Activated CD4-positive, alpha-beta T cell treated with anti-CD3 and anti-CD28 coated beads for 4 hours (primary cell): ENCODE measurements at places on chromosomes 5 and 9.

- no peak for DNase-seq
Measured at GRCh38 chr5:96148376-96148775, 186.7 kb upstream of the ELL2 start.

DNA sequence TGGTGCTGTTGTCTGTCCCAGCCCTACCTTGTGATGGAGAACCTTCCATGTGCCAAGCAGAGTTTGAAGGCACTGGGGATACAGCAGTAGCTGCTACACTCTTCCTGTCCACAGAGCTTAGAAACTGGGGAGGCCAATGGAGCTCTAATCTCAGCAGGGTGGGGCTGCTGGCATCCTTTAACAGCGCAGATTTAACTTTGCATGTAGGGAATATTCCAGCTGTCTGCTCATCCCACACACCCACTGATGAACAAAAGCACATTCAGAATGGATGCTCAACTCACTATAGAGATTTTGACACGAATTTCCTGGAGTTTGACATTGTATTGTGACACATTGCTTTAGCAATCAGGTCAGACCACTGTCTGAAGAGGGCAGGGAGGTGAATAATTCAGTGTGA is 49.0 kb downstream of the TMEM215 start:
- no peak for DNase-seq

GRCh38 chr5:3377831-3378230 is 217.8 kb upstream of the IRX1 start:
- no peak for DNase-seq

DNA sequence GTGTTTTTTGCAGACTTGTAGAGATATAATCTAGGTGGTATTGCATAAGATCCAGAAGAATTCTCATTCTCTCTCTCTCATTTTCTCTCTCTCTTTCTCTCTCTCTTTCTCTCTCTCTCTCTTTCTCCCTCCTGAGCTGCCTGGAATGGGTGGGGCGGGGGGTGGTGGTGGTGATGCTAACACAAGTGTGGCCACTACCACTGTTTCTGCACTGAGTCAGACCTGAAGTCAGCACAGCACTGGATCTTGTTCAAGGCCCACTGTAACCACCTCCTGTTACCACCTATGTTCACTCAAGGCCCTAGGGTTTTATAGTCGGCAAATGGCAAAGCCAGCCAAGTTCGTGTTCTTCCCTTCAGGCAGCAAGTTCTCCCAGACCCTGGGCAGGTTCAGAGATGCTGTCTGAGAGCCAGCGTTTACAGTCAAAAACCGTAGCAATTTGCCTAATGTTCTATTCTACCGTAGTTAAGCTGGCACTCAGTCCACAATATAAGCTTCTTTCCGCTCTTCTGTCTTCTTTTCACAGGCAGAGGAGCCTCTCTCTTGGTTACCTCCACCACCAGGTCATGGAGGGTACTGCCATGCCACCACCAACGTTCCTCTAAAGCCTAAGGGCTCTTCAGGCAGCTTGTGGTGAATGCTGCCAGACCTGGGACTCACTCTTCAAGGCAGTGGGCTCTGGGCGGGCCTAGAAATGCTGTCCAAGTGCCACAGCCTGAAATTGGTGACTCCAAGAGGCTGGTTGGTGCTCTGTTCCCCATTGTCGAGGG is 235.7 kb upstream of the PRR16 start:
- DNase-seq = no peak

DNA sequence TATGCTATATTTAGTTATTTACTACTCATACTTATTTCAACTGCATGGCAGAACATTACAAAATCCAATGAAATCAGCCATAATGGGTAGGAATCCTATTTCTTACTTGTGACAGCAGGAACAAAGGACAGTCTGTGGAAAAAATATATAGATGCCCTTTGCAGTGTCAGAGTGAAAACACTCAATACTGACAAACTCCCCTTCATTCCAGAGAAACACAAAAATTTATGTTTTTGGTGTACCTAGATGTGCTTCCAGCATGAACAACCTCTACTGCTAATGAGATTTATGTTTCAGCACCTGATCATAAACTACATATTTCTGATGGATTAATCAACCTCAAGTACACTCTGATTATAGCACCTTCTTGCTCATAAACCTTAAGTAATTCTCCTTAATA is 132.4 kb downstream of the CDH10 start:
- DNase-seq = no peak

DNA sequence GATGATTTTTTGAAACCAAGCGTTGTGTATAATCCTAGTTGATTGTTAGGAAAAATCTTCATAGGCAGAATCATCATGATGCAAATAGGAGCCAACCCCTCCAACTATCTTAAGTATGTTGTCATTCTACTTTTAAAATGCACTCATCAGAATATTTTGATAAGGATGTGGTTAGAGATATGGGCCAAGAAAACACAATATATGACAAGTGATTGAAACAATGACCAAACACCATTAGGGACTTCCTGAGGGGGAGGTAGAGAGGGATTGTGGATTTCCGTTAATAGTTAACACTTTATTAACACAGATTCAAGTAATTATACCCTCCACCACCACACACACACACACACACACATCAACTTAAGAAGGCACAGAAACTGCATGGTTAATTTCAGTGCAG is 143.3 kb downstream of the ARSB start:
- DNase-seq = no peak

DNA sequence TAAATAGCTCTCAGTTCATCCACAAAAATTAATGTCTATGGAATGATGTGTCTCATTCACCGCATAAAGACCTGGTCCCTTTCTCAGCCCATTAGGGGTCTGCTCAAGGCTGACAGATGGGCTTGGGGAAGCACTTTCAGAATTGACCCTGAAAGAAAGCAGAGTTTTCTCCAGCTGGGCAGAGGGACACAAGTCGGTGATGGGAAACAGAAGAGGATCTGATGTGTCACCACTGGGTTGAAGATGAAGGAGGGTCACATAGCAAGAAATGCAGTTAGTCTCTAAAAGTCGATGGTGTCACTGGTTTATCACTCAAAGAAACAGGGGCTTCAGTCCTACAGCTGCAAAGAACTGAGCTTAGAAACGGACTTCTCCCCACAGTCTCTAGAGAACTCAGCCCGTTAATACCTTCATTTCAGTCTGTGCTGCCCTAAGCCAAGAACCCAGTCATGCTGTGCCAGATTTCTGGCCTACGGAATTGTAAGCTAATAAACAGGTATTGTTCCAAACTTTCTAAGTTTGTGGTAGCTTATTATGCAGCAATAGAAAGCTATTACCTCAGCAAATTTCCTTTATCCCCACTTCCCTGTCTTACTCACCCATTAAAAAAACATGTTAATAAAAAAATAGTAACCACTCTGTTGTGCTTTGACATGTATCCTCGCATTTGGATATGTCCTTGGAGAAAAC is 64.6 kb downstream of the ADAMTS12 start:
- DNase-seq = no peak

DNA sequence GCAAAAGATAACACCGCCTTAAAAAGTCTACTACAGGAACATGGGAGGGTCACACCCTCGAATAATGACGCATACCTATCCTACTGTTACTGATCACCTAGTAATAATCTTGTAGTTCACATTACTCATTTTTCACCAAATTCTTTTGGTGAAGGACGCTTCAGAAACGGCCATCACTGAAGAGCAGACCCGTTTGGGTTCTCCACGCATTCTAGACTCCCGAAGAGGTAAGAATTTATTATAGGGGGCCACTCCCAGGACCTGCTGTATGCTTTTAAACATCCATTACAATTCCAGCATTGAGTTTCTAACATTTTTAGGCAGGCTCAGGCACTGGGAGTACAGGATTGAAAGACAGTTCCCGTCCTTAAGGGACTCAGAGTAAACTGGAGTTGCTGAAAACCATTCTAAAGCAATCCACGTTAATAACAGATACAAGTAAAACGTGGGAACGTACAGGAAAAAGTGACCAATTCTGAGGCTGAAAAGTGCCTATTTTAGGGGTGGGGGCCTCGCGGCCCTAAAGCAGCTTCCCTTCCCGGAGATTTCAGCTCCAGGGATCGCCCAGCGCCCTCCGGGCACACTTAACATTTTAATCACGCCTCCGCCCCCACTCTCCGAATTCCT is at the start of gene FER:
TSS of gene FER (plus strand) at position 124 of the 627 bp plus-strand sequence. CDS start 50,286 bp downstream, outside the sequence.
- DNase-seq = peak; percentile 46

DNA sequence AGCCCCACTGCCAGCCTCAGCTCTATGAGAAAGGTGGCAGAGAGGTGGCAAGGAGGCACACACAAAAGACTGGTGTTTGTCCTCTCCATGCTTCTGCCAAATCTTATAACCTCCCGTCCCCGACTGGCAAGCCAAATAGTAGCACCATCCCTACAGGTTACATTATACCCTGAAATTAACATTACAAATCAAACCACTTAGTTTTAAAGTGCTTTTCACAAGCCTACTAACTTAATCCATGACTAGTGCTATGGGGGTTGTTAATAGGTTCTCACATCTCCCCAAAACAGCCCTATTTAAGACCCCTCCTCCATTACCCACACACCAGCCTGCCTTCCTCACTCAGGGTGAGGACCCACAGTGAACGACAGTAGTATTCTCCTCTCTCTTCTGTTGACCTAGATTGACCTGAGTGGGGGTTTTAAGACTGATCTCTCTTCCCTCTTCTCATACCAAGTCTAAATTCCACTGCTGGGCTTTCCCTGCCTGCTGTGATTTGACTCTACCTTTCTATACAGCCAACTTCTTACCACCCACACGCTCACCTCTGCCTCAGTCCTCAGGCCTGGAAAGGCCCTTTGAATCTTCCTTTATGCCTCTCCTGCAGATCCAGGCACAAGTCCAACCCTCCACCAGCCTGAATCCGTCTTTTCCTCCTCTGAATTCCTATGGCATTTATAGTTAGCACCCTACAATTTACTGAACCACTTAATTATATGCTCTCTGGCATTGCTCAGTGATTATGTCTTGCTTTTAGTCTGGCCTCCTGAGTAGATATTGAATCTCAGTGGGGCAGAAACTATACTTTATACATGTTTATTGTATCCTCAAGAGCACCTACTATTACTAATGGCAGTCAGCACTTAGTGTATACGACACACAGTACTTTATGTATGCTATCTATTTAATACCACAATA is 116.1 kb downstream of the TMEM174 start:
- no peak for DNase-seq

GRCh38 chr5:159645179-159645846 is 271.0 kb upstream of the ADRA1B start:
- no peak for DNase-seq

GRCh38 chr5:55104946-55105701 is 2.7 kb downstream of the GZMA start:
- DNase-seq = no peak

DNA sequence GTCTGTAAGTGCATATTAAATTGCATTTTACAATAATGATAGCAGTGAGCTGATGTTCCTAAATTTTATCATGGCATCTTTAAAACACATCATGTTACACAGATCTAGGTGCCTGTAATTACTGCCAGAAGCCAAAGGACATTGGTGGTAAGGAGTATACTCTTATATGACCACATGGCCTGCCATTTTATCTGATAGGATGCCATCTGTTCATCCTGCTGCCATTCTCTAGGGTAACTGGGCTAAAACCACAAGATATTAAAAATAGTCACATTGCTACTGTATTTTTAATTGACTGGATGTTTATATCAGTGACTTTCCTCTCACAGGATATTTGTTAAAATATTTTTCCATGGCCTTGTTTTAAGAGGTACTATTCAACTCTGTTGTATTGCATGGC is 53.1 kb downstream of the HCN1 start:
- DNase-seq = no peak

GRCh38 chr5:23763170-23763569 is 255.8 kb downstream of the PRDM9 start:
- DNase-seq = no peak

DNA sequence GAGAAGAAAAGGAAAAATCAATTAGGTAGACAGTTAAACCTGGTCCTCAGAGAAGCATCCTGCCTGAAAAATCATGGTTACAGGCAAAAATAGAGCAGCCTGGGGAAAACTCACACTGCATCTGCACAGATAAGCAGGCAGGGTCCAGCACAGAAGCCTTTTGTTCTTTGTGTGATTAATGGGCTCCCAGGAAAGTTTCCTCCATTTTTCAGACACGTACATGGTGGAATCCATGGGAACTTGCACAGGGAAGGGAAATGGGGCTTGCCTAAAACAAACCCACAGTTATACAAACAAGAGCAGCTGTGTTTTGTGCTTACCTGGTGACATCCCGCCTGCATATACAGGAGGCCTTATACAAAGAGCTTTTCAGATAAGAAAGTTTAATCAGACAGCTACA is 243.9 kb upstream of the ATP10B start:
- DNase-seq = no peak

GRCh38 chr9:105535920-105536668 is 21.8 kb upstream of the FKTN start:
- no peak for DNase-seq

DNA sequence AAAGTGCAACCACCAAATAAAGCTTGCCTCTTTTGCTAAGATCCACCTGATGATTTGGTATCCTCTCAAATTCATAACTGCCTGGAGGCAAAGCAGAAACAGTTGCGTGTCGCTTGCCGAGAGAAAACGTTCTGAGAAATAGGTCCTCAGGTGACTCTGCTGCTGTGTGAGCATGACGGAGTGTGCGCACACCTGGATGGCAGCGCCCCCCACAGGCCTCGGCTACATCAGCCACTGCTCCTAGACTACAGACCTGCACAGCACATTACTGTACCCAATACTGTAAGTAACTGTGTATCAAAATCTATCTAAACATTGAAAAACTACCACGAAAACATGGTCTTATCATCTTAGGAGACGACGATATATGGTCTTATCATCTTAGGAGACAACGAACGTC is 87.4 kb downstream of the CAMSAP1 start:
- DNase-seq = no peak

DNA sequence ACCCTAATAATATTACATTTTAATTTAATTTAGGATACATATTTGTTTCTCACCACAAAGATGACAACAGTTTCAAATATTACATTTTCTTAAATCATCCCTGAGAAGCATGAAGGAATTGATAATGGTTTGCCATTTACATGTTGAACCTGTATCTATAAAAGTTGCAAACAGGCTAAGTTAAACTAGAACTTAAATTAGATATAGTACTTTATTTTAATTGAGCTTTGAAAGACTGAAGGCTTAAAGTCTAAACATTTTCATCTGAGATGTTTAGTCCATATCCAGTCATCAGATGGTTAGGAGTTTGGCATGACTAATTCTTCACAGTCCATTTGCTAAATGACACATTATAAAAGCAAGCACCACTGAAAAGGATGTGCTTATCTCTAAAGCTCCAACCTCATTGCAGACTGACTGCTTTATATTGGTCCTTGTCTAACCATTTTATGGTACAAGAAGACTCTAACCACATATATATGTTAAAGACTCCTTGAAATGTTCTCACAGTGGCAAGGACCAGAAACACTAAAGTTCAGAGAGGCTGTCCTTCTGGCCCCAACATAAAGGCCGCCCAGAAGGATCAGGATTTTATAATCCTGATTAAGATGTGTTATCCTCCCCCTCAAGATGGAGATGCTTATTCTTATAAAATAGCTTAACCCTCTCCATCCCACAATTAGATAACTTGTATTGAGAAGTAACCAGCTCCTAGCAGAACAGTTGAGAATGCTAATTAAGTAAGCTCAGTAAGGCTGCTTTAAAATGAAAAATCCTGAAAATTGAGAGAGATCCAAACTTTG is 25.8 kb downstream of the WNT8A start:
- DNase-seq = no peak
